Umbilical cord (tissue), 2 donors: ENCODE measurements at places on chromosomes 11 and 22.

- DNase-seq: no peak
Observed at GRCh38 chr22:44925465-44926123, 84.2 kb downstream of the PHF21B start.

GRCh38 chr11:2857276-2857675, 28.3 kb downstream of the CDKN1C start:
- no peak for DNase-seq

DNA sequence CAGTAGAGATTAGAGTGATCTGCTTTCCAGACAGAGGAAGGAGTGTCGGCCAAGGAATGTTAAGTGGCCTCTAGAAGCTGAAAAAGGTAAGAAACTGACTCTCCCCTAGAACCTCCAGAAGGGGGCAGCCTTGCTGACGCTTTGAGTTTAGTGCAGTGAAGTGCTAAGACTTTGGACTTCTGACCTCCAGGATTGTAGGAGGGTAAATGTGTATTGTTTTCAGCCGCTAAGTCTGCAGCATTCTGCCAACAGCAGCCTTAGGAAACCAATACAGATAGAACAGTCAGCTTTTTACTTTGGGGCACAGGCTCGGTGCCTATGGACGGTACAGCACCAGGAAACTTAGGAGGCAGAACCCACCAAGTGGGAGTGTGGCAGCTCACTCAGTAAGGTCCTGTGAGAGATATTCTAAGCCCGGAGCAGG, 3.6 kb upstream of the TBC1D22A start:
- DNase-seq: peak; percentile 73

GRCh38 chr11:86246293-86246675, 1.7 kb downstream of the EED start:
- DNase-seq: no peak

DNA sequence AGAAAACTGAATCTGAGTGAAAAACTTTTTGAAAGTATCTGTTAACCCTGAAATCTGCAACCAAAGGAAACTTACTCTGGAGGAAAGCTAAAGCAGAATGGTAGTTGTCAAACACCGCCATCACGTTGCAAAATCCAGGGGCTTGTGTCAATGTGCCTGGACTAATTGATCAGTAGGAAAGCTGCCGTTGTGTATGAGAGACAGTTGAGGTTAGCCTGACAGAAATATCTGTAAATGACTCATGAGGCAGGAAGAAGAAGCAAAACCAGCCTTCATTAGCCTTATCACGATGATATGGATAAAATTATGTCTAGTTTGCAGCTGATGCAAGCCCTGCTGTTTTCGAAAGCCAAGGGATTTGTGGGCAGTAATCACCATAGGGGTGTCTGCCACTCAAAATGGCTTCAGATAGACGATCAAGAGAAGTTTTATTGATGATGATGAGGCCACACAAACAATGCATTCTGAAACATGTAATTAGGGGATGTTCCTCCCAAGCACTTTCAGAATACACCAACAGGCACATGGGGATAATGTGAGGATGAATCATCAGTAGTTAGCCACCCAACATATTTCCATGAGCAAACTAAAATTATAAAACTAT, 8.9 kb downstream of the SCGB1A1 start:
- DNase-seq: peak; percentile 80

GRCh38 chr11:117997823-117998579, 11.8 kb downstream of the IL10RA start:
- DNase-seq: no peak

- no peak for DNase-seq
Observed at GRCh38 chr11:21810650-21811049, 382.2 kb upstream of the ANO5 start.

GRCh38 chr22:31120230-31120629, 2.5 kb upstream of the INPP5J start:
- DNase-seq: peak; percentile 20

GRCh38 chr11:41872870-41873269, 413.4 kb upstream of the LRRC4C start:
- no peak for DNase-seq

DNA sequence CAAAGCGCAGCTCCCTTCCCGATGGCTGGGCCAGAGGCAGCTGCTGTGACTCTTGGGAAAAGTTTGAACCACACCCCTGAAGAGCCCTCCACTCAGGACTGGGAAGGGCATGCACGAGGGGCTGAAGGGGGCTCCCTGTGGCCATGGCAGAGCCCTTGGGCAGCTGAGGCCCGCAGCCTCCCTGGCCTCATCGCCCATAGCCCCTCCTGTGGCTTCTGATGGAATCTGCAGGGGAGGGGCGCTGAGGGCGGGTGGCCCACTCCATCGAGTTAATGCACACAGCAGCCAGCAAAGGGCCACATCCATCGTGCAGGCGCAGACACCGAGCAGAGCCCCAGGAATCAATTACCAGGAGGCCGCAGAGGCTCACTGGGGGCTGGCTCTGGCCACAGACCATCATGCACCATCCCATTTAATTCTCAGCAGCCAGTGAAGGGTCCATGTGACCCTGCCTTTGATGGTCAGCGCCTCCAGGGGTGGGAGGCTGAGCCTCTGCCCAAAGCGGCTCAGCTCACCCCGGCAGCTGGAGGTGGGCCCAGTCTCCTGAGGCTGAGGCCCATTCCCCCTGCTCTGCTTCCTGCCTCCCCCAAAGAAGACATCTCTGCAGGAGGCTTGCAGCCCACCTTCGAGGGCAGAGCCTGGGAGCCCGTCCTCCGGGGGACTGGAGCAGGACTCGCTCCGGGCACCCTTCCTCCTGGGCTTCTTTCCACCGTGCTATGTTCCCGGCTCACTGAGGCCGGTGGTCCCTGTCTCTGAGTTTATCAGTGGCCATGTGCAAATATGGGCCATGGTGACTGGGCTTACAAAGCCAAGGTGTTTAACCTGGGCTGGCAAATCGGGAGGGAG, 1410.2 kb downstream of the BRD1 start:
- DNase-seq: no peak

DNA sequence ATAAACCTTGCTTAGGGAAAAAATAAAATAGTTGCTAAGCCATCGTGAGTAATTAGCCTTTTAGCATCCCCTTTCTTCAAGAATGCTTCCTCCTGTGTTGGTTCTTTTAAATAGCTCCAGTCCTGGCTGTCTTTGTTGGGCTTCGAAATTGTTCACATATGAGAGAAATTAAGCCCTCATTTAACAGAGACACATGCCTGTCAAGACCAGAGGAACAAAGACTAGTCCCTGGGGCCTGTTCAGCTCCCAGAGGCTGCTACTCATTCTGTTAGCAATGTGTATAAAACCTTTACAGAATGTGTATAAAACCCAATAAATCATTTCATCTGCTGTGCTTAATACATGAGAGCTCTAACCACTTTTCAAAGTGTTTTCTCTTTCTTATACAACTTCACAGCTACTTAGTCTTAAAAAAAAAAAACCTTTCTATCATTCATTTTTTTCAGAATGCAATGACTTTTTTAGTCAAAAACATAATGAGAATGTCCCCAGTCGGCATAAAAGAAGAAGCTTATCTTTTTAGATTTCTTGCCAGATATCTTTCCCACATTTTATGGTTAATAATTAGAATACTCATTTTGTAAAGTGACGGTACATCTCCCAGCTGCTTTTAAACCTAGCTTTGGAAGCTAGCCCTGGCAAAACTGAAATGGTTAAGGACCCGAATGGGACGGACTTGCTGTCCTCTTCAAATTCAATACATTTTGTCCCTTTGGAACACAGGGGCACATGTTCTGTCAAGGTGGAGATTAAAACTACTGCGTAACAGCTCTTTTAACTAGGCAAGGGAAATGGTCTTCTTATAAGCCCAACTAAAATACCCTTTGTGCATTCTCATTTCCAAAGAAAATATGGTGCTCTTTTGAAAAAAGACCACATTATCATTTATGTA, 186.1 kb downstream of the SOX6 start:
- no peak for DNase-seq

- peak; percentile 42 for DNase-seq
Observed at GRCh38 chr11:87443707-87444106, 406.0 kb downstream of the TMEM135 start.

GRCh38 chr11:122656073-122656630, 630 bp downstream of the UBASH3B start:
- no peak for DNase-seq

DNA sequence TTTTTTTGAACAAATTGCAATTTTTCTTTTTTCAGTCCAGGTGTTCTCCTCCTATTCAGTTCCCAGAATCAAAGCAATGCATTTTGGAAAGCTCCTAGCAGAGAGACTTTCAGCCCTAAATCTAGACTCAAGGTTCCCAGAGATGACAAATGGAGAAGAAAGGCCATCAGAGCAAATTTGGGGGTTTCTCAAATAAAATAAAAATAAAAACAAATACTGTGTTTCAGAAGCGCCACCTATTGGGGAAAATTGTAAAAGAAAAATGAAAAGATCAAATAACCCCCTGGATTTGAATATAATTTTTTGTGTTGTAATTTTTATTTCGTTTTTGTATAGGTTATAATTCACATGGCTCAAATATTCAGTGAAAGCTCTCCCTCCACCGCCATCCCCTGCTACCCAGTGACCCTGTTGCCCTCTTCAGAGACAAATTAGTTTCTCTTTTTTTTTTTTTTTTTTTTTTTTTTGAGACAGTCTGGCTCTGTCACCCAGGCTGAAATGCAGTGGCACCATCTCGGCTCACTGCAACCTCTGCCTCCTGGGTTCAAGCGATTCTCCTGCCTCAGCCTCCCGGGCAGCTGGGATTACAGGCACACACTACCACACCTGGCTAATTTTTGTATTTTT, 6.2 kb upstream of the UBE4A start:
- peak; percentile 32 for DNase-seq

DNA sequence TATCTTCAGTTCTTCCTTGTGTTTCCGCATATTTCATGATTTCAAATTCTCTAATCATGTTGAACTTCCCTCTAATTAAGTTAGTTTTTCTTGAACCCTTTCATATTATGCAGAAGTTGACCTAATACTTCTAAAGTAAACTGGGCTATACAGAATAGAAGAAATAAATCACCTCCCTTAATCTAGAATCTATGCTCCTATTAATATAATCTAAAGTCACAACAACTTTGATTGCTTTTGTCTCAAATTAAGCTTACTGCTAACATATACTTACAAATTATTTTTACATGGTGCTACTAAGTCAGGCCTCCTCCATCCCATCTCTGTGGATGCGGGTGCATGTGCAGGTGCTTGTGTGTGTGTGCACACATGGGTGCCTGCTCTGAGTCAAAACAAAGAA, 27.3 kb upstream of the CSNK2A3 start:
- no peak for DNase-seq

GRCh38 chr11:13440100-13440855, 22.7 kb downstream of the BTBD10 start:
- peak; percentile 82 for DNase-seq
